CD14-positive monocyte (primary cell): ENCODE measurements at places on chromosomes 12 and 14. TPM values are rescaled to one million over a fixed set of nuclear protein-coding genes. Genes with fewer than 3 reads are reported as not detected.
A peak's percentile ranks its signal among the peaks of the same experiment; 100 is the strongest.

Gene KLC1
- polyA plus RNA-seq = 41.5 TPM

Gene ARHGEF25
- not detected for polyA plus RNA-seq

Gene CSRP2
- not detected in 2 replicates for polyA plus RNA-seq

Gene SERPINA9
- not detected for polyA plus RNA-seq

Gene RASSF9
- not detected for polyA plus RNA-seq

Gene KSR2
- polyA plus RNA-seq = not detected

Gene LPCAT3
- polyA plus RNA-seq = 62.7 TPM

Gene WNT1
- polyA plus RNA-seq = not detected

Gene TAS2R9
- polyA plus RNA-seq = not detected

Gene GPX2
- not detected in 2 replicates for polyA plus RNA-seq

- no peak overlapping the region for H3K27ac ChIP-seq
- H3K4me3 ChIP-seq = no peak overlapping the region
- no peaks in the 10 kb centered on the region for H3K36me3 ChIP-seq
- H3K27me3 ChIP-seq = no peaks in the 10 kb centered on the region
- DNase-seq = no peak
Observed at GRCh38 chr14:23436327-23437132, 1.1 kb upstream of the MYH7 start.

DNA sequence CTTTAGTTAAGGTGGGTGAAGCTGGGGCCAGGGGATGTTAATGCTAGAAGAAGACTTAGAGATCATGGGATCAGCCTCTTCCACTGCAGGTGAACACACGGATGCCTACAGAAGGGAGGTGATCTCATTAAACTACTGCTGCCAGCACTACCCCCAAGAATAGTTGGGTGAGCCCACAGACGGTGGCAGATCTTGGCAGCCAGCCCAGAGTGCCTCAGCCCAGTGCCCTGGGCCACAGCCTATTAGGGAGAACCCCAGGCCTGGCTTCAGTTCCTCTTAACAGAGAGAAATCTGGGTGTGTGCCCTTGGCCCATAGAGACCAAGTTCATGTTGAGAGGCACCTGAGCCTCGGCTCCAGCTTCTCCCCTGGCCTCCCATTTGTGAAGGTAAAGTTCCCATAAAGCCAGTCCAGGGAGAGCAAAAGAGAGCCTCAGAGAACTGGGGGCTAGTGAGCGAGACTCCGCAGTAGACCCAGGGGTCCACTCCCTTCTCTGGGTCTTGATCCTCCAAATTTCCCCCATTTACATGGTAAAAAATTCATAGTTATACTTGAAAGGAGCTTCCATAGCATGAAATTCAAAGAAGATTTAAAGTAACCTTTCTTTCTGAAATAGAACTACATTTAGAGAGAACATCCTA, 125.0 kb upstream of the CCND2 start:
- no peaks in the 10 kb centered on the region for H3K36me3 ChIP-seq
- H3K4me3 ChIP-seq = no peak overlapping the region
- no peak overlapping the region for H3K27ac ChIP-seq
- peak; percentile 95 for DNase-seq
- H3K27me3 ChIP-seq = no peaks in the 10 kb centered on the region
- peaks cover 44% of the 10 kb centered on the region for H3K4me1 ChIP-seq

DNA sequence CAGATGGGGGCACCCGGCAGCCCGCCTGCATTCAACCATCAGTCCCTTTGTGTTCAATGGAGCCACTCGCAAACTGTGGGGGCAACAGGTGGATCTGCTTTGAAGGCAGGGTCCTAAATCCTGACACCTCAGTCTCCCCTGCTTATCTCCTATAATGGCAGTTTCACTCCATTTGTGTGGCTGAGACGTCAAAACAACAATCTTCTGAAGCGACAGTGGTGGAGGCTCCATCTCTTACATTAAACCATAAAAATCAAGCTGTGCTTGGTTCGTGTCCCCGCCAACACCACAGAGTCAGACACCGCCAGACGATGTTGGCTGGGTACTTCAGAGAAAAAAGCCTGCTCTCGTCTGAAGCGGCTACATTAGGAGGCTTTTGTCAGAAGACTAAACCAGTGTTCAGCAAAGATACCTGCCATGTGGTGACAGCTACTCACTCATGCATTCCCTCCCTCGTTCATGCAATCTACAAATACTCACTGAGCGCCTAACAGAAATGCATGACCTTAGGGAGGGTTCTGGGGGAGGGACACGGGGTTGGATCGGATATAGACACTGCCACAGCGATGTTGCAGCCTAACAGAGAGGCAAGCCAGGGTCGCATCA, 253.9 kb downstream of the FOXN3 start:
- H3K4me1 ChIP-seq = peaks cover 37% of the 10 kb centered on the region
- no peak overlapping the region for H3K27ac ChIP-seq
- H3K4me3 ChIP-seq = no peak overlapping the region
- no peak for DNase-seq
- H3K36me3 ChIP-seq = peaks cover 31% of the 10 kb centered on the region

- H3K27ac ChIP-seq = no peak overlapping the region
- DNase-seq = no peak
- H3K36me3 ChIP-seq = no peaks in the 10 kb centered on the region
- no peaks in the 10 kb centered on the region for H3K4me1 ChIP-seq
- no peaks in the 10 kb centered on the region for H3K27me3 ChIP-seq
Observed at GRCh38 chr12:46572644-46573346, 200.2 kb upstream of the SLC38A2 start.

DNA sequence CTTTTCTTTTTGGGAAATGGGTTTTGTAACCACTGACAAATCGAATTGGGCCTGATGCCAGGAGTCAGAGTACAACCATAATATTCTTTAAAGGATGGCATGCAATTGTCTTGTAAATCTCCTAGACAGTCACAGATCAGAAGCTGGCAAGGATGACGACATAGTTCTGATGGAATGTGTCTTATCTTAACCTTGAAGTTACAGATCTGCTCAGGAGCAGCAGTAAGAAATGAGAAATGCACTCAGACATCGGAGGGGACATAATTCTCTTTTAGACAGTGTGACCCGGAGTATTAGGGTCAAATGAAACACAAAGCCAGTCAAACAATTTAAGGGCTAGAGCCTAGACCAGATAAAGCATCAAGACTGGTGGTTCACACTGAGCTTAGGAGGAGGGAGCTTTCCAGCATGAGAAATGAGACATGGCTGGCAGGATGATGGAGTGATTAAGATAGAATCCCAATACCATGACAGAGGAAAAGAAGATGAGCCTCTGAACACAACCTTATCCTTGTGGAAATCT, 17.5 kb downstream of the CBX5 start:
- peak overlapping the region; percentile 58 for H3K27ac ChIP-seq
- no peak for DNase-seq
- H3K36me3 ChIP-seq = peaks cover 1% of the 10 kb centered on the region
- H3K4me3 ChIP-seq = no peak overlapping the region
- peaks cover 25% of the 10 kb centered on the region for H3K4me1 ChIP-seq

DNA sequence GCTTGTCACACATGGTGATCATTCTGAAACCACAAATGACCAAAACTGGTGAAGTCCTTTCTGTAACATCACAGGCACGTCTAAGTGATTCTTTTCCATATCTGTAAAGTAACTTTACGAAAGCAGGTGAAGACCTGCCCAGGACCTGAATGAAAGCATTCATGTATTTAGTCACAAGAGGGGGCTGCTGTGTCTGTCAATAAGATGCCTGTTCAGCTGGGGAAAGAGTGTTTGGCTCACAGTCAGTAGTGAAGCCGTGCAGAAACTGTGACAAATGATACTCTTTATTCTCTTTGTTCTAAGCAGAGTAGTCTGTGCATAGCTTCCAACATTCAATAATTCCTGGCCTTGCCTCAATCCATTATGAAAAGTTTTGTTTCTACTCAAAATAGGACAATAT, 373.5 kb upstream of the OR4E1 start:
- no peak overlapping the region for H3K27ac ChIP-seq
- H3K36me3 ChIP-seq = no peaks in the 10 kb centered on the region
- H3K4me1 ChIP-seq = no peaks in the 10 kb centered on the region
- H3K4me3 ChIP-seq = no peak overlapping the region
- no peaks in the 10 kb centered on the region for H3K27me3 ChIP-seq
- no peak for DNase-seq

DNA sequence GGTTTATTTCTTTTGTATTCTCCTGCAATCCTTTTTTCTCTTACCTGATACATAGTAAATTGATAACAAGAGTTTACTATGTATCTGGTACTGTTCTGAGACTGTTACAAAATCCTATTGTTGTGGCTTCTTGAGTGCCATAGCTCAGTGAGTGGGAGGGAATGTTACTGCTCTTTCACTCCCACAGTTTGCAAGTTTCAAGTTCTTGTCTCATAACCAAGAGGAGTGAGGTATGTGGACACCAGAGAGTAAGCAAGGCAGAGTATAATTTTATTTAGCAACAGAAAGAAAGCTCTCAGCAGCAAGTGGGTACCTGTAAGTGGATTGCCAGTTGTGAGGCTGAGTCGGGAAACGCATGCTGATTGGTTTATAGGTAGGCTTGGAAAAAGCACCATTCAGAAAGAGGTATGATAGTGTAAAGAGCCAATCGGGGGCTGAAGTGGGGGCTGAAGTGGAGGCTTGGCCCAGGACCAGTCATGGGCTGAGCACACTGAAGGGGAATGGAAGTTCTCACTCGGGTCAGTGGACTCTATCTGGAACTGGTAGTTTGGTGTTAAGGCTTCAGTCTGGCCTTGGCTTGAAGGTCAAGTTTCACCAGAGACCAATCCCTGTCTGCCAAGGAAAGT, 850.8 kb downstream of the TMTC2 start:
- H3K4me3 ChIP-seq = no peak overlapping the region
- H3K27me3 ChIP-seq = no peaks in the 10 kb centered on the region
- no peaks in the 10 kb centered on the region for H3K4me1 ChIP-seq
- DNase-seq = no peak

DNA sequence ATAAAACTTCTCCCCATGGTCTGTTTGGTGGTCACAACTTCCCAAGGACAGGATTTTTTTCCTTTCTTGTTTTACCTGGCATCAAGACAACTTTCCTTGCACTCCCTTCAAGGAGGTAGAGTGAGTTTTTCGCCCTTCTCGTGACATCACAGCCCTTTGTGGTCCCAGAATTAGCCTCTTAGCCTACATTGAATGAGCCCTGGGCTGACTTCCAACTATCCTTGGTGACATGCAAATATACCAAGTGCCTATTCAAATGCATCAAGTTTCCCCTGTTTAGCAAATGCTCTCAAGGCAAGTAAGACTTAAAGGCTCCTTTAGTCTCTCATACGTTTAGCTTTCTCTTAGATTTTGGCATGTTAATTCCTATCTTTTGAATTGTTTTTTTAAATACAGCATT, 36.6 kb downstream of the TC2N start:
- no peak overlapping the region for H3K27ac ChIP-seq
- peaks cover 34% of the 10 kb centered on the region for H3K27me3 ChIP-seq
- no peaks in the 10 kb centered on the region for H3K36me3 ChIP-seq
- no peak overlapping the region for H3K4me3 ChIP-seq
- H3K4me1 ChIP-seq = no peaks in the 10 kb centered on the region

- no peak overlapping the region for H3K27ac ChIP-seq
- no peak overlapping the region for H3K4me3 ChIP-seq
- peaks cover 4% of the 10 kb centered on the region for H3K4me1 ChIP-seq
- peaks cover 30% of the 10 kb centered on the region for H3K27me3 ChIP-seq
- DNase-seq = peak; percentile 14
- no peaks in the 10 kb centered on the region for H3K36me3 ChIP-seq
Observed at GRCh38 chr14:69580009-69580577, 5.4 kb upstream of the CCDC177 start.

DNA sequence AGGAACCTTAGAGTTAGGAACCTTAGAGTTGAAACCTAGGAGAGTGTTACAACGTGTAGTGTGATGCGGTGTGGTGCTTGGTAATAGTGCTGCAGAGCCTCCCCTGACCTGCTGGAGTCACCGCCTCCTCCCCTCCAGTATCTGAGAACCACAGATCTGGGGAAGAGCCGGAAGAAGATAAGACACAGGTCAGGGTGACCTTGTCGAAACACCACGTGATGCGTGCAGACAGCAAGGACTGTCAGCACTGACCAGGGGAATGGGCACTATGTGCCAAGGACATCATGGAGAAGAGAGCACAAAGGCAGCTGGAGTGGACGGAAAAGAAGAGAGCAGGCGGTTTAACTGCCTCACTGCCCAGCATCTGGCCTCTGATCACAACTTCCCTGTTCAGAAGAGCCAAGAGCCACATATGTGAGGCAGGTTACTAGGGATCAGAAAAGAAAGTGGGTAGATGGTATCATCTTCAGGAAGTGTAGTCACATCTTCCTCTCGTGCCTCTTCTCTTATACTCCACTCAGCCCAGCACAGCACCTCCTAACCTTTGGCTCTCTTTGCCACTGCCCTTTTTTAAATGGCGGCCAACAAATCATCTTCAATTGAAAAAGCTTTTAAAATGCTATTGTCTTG, 93.7 kb downstream of the TESC start:
- H3K4me1 ChIP-seq = no peaks in the 10 kb centered on the region
- H3K36me3 ChIP-seq = peaks cover 58% of the 10 kb centered on the region
- DNase-seq = no peak
- H3K27ac ChIP-seq = no peak overlapping the region
- no peaks in the 10 kb centered on the region for H3K27me3 ChIP-seq

- no peaks in the 10 kb centered on the region for H3K27me3 ChIP-seq
- peaks cover 26% of the 10 kb centered on the region for H3K4me1 ChIP-seq
- no peaks in the 10 kb centered on the region for H3K36me3 ChIP-seq
- no peak for DNase-seq
- no peak overlapping the region for H3K27ac ChIP-seq
- H3K4me3 ChIP-seq = no peak overlapping the region
Observed at GRCh38 chr12:777550-778047, 25.2 kb downstream of the WNK1 start.

DNA sequence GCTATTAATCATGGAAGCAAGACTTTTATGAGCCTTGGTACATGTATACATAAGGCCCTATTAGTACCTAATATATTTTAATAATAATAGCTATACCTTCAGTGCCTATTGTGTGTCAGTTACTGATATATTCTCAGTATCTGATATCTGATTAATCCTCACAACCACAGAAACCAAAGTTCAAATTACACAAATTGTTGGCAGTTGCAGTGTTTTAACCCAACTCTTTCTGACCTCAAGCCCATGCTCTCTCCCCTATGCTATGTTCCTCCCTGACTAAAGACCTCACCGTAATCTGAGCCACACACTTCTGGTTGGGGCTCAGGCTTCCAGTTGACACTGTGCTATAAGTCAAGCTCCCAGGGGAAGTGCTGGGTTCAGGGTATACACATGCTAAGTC, 214.4 kb downstream of the SPTSSA start:
- H3K36me3 ChIP-seq = no peaks in the 10 kb centered on the region
- no peak overlapping the region for H3K4me3 ChIP-seq
- no peaks in the 10 kb centered on the region for H3K4me1 ChIP-seq
- H3K27me3 ChIP-seq = no peaks in the 10 kb centered on the region
- no peak overlapping the region for H3K27ac ChIP-seq

GRCh38 chr14:35553808-35554207, 19.8 kb downstream of the INSM2 start:
- H3K4me1 ChIP-seq = no peaks in the 10 kb centered on the region
- H3K36me3 ChIP-seq = no peaks in the 10 kb centered on the region
- no peaks in the 10 kb centered on the region for H3K27me3 ChIP-seq
- H3K4me3 ChIP-seq = no peak overlapping the region
- no peak overlapping the region for H3K27ac ChIP-seq

GRCh38 chr14:92308716-92309115, 14.2 kb upstream of the SLC24A4 start:
- DNase-seq = no peak
- H3K27me3 ChIP-seq = peaks cover 3% of the 10 kb centered on the region
- no peak overlapping the region for H3K4me3 ChIP-seq
- H3K36me3 ChIP-seq = no peaks in the 10 kb centered on the region

GRCh38 chr14:90715993-90716392, 100.2 kb downstream of the TTC7B start:
- no peaks in the 10 kb centered on the region for H3K4me1 ChIP-seq
- H3K4me3 ChIP-seq = no peak overlapping the region
- no peak for DNase-seq
- H3K36me3 ChIP-seq = no peaks in the 10 kb centered on the region
- no peak overlapping the region for H3K27ac ChIP-seq
